Lower leg skin (tissue), 4 donors: ENCODE measurements at places on chromosomes 5 and 9. TPM values are rescaled to one million over a fixed set of nuclear protein-coding genes. Genes with fewer than 3 reads are reported as not detected.

- DNase-seq, result peak; percentile 95
These were observed at the start of gene SLIT3 for GRCh38 chr5:169300468-169301385. SLIT3 (minus strand) TSS chr5:169301139; CDS start chr5:169300709, 430 bp downstream.

DNA sequence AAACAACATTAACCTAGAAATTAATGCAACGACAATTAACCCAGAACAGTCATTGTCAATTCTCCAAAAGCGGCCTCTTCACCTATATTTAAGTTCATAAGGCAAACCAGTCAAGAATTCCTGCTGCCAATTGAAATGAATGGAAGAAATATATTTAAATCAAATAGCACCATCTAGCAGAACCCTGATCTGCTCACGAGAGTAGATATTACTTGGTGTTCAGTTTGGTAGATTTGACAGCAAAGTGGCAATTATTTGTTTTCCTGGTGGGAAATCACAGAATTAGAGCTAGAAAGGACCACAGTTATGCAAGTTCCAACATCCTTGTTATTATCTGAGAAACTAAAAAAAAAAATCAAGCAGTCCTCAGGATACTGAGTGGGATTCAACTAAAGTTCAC, 2.3 kb downstream of the SSBP2 start:
- DNase-seq, result no peak

DNA sequence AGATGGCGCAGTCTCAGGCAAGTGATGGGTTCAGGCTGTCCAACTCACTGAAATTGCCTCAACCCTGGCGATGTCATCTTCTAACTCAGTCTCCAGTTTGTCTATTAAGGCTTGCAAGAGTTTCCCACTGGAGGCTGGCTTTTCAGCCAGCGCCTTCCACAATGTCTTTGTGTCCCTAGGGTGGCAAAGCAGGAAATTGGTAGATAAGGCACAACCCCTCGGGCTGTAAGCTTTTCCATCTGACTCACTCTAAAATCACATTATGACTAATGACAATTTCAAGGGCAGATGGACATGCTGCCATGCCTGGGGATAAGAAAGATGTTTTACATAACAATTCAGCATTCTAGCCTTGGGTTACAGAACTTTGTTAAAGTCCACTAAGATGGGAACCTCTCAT, 61.9 kb downstream of the MROH2B start:
- DNase-seq, result no peak

DNA sequence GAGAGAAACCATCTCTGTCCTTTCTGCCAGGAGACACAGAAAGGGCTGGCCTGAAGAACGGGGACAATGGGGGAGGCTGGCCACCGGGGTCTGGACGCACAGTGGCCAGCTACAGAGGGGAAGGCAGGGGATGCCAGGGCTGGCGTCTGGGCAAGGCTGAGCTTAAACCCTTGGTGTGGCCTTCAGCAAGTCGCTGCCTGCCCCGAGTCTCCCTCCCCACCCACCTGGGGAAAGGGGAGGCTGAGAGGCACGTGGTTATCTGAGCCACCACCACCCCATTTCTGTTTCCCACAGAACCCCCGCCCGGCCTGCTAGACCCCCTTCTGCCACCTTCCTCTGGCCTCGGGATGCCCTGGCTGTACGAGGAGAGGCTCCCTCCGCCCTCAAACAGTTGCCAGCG, 115.3 kb downstream of the VAV2 start:
- DNase-seq, result no peak

DNA sequence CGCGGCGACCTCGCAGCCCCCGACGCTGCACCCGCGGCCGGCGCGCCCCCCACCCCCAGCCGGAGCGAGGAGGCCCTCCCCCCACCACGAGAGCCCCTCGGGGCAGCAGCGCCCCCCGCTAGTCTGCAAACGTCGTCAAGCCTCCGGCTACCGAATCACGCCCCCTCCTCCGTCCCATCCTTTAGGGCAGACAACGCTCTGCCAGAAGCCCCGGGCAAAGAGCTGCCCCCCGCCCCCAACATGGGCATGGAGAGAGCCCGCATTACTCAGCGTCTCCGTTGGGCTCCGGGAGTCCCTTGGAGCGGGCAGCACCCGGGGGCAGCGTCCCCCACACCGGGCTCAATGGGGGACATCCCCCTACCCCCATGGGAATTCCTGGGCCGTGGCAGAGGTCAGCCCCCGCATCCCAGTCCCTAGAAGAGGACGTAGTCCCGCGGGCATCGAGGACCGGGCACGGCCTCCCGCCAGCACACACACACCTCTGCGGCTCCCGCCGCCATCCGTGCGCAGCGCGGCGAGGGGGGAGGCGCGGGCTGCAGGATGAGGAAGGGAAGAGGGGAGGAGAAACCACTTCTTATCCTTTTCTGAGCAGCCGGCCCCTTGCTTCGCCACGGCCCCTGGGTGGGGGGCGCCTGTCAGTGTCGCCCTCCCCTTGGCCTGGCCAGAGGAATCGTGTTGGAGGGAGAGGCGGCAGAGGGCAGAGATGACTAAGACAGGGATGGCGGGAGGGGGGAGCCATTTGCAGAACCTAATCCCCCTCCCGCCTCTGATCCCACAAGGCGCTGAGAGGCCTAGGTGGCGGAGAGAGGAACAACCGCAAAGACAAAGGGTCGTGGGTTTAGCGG, 750 bp downstream of the DNM1 start:
- DNase-seq, result no peak

GRCh38 chr9:126985870-126986498, 71.4 kb downstream of the RALGPS1 start:
- DNase-seq, result peak; percentile 90

Gene LVRN
- total RNA-seq, result 3.0 TPM

Gene CCL19
- not detected for total RNA-seq

- DNase-seq, result no peak
These were observed 54.6 kb downstream of the SUSD1 start for GRCh38 chr9:112120439-112120925.

GRCh38 chr5:81232464-81233079, 550 bp upstream of the CKMT2 start:
- peak; percentile 89 for DNase-seq

GRCh38 chr9:134778156-134778555, 102.5 kb upstream of the FCN2 start:
- no peak for DNase-seq

Gene MYORG
- total RNA-seq, result 7.8 TPM

GRCh38 chr5:145777445-145778063, 57.6 kb downstream of the PRELID2 start:
- DNase-seq, result no peak

DNA sequence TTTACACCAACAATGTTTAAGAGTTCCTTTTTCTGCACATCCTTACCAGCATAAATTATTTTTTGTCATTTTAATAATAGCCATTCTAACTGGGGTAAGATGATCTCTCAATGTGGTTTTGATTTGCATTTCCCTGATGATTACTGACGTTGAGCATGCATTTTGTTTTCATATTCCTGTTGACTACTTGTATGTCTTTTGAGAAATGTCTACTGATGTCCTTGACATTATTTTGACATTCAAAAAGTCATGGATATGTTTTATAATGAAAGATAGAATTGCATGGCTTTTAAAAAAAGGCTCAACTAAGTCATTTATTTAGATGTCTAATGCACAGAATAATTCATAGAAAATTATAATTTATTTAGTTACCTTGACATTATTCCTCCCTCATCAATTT, 381.6 kb upstream of the C9orf72 start:
- no peak for DNase-seq

- no peak for DNase-seq
These were observed 26.3 kb downstream of the PCDHGC5 start for GRCh38 chr5:141515141-141515540.

- no peak for DNase-seq
These were observed 138.1 kb downstream of the ATPSCKMT start for GRCh38 chr5:10111571-10111970.

DNA sequence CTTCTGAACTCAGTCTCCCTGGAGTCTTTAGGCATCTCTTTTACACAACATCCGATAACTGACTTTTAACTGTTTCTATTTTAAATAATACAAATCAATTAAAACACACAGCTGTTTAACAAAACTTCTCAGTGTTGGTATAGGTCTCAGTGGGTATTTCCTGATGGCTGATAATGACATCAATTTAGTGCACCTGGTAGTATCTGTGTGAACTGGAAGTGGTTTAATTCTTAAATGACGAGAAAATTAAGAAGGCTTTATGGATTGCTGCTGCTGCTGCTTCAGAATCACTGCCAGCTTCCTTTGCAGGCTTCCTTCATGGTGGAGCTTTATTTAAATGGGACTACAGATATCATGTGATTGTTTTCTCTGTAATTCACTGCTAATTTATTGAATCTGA, 92.3 kb downstream of the RPS23 start:
- DNase-seq, result no peak

DNA sequence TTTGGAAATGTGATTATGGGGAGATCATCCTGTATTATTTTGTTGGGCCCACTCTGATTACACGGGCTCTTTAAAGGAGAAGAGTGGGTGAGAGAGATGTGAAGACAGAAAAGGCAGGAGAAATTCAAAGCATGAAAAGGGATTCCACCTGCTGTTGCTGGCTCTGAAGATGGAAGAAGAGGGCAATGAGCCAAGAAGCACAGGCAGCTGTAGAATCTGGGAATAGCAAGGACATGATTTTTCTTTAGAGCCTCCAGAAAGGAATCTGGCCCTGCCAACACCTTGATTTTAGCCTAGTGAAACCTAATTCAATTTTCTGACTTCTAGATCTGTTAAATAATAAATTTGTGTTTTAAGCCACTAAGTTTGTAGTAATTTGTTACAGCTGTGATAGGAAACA, 11.3 kb downstream of the C9 start:
- no peak for DNase-seq

Gene CDX1
- not detected for total RNA-seq

- no peak for DNase-seq
These were observed 90.9 kb upstream of the MTAP start for GRCh38 chr9:21711504-21711903.

Gene CNTNAP3B
- 22.4 TPM for total RNA-seq

GRCh38 chr5:133830281-133830680, 138.1 kb downstream of the C5orf15 start:
- peak; percentile 52 for DNase-seq

Gene DRD1
- not detected for total RNA-seq

DNA sequence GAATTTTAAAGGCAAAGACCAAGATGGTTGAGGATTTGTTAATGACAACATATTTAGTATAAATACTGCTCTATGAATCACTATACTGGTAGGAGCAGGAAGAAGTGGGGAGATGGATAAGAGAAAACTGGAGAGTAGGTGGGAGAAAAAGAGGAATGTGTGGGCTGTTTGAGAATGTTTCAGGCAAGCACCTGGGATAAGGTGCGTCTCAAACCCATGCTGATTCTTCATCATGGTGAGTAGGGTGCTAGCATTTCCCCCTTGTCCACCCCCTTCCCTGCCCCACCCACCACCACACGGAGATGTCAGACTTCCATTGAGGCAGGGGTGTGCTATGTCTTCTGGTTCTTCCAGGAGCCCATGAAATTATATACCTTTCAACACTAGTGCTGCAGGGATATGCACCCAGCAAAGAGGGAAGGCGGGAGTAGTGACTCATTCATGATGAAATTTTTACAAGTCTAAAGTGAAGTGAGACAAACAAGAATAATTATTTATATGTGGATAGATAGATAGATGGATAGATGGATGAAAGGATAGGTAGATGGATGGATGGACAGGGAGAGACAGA, 54.3 kb downstream of the MTX3 start:
- no peak for DNase-seq

DNA sequence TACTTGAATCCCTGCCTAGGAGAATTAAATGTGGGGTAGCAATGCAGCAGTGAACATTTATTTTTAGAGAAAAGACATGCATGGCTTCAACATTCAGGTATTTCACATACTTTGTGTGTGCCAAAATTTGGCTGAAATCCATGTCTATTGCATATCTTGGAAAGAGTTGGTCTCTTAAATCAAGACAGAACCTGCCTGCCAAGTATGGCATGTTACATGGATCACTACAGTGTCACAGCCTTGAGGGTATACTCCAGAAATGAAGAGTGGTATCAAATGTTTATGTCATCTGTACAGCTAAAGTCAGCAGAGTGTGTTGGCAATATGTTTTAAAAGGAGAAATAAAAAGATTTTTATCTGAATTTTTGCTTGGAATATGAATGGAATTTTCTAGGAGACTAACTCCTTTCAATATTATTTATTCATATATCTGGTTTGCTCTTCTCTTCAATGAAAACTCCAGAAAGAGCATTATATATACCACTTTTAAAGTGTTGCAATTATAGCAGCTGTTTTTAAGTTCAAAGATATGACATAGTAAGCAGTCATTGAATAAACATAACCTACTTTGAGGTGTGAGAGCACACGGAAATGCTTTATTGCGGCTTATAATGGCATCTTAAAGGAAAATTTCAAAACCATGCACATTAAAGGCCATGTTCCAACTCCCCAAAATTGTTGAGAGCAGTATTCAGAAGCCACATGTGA, 95.4 kb upstream of the MINAR2 start:
- DNase-seq, result no peak

- DNase-seq, result no peak
These were observed 49.1 kb downstream of the JADE2 start for GRCh38 chr5:134574521-134574920.

- DNase-seq, result no peak
These were observed 59.2 kb downstream of the C9orf50 start for GRCh38 chr9:129561594-129562281.

Gene ACTBL2
- not detected for total RNA-seq

Gene ENC1
- total RNA-seq, result 14.0 TPM

- DNase-seq, result no peak
These were observed 47.1 kb upstream of the NEK6 start for GRCh38 chr9:124210697-124211096.

GRCh38 chr5:134545070-134545868, 19.8 kb downstream of the JADE2 start:
- DNase-seq, result peak; percentile 90

Gene HRH2
- 3.5 TPM for total RNA-seq

Gene PCDHGA8
- total RNA-seq, result 1.6 TPM

GRCh38 chr5:173807181-173807655, 80.9 kb upstream of the CPEB4 start:
- no peak for DNase-seq

DNA sequence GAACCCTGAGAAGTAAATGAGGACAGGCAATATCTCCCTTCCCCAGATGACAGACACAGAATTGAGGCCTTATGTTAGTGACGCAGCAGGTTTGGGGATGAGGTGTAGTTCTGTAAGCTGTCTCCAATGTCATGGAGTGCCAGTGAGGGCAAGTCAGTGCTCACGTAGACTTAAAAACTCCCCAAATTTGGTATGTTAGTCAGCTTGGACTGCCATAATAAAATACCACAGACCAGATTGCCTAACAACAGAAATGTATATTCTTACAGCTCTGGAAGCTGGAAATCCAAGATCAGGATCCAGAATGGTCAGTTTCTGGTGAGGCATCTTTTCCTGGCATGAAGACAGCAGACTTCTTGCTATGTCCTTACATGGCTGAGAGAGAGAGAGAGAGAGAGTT, 14.9 kb downstream of the FOXI1 start:
- peak; percentile 9 for DNase-seq

Gene ARID3C
- total RNA-seq, result not detected
